ENCODE measurements at places on chromosomes 3 and 15.

GRCh38 chr3:58299839-58300516 lies 6.1 kb upstream of the RPP14 start:
- no peak for DNase-seq

- no peak for DNase-seq
Observed at GRCh38 chr15:59410391-59410896, 27.5 kb upstream of the FAM81A start.

DNA sequence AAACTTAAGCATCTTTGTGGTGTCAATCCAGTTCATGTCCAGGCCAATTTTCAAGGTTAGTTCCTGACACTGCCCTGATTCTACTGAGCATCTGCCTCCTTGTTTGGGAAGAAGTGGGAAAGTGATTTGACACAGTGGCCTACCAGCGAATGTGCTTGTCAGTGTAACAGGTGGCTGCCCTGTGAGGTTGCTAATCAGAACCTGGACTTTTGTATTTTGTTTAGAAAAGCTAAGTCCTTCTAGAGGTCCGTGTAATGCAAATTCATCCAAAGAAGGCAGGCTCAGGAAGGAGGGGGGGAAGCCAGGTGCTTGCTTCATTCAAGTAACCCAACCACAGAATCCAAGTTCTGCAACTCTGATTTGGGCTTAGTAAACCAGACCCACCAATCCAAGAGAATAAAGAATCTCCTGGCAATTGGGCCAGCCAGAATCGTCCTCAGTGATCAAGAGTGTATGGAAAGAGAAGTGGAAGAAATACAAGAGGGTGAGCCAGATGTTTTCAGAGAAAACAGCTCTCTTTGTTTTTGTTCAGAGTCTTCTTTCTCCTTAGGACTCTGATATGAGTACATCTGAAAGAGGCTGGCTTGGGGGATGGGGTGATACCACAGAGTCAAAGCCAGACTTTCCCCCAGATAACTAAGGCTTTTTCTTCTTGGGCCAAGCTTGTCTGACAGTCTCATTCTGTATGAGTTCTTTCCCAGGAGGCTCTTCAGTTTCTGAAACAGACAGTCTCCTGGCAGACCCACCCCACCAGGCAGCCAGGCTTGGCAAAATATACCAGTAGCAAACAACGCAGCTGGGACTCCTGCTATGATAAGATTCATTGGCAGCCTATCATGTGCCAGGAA lies 508.9 kb upstream of the TBL1XR1 start:
- DNase-seq, result peak; percentile 19

GRCh38 chr3:140770977-140771667 lies 93.3 kb downstream of the TRIM42 start:
- no peak for DNase-seq

DNA sequence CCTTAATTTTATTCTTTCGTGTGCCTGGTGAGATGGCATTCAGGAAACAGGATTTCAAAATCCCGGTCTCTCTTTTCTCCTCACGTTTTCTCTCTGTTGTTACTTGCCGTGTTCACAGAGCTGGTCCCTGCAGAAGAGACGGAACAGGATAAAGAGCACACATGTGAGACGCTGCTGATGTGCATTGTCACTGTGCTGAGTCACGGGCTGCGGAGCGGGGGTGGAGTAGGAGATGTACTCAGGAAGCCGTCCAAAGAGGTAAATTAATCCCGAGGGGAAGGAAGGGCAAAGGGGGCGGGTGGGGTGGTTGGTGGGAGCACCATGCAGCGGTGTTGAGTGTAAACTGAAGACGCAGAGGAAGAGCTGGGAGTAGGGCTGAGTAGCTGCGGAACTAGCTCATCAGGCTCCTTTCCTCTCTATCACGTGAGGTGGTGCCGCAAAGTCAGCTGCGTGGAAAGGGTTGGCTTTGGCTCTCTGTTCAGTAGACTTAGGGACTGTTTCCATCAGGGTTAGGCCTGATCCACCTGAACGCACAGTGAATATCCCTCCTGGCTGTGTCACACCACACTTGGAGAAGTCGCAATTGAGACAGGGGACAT lies 164.8 kb upstream of the BHLHE40 start:
- DNase-seq, result peak; percentile 65

Data from head of caudate nucleus (tissue), 42 donors.